ENCODE measurements at places on chromosomes 1 and 21.
A peak's percentile ranks its signal among the peaks of the same experiment; 100 is the strongest.

GRCh38 chr1:156063997-156064285, 3.0 kb downstream of the RAB25 start:
- no peak for DNase-seq

DNA sequence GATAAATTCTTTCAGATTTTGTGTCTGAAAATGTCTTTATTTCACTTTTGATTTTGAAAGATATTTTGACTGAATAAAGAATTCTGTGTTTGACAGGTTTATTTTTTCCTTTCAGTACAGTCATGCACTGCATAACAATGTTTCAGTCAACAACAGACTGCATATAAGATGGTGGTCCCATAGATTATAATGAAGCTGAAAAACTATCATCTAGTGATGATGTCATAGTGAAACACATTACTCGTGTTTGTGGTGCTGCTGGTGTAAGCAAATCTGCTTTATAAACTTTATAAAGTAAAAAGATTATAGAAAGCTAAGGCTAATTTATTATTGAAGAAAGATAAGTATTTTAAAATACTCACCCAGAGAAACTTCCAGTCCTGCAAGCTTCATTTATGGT, 65.3 kb upstream of the PRRX1 start:
- no peak for DNase-seq

DNA sequence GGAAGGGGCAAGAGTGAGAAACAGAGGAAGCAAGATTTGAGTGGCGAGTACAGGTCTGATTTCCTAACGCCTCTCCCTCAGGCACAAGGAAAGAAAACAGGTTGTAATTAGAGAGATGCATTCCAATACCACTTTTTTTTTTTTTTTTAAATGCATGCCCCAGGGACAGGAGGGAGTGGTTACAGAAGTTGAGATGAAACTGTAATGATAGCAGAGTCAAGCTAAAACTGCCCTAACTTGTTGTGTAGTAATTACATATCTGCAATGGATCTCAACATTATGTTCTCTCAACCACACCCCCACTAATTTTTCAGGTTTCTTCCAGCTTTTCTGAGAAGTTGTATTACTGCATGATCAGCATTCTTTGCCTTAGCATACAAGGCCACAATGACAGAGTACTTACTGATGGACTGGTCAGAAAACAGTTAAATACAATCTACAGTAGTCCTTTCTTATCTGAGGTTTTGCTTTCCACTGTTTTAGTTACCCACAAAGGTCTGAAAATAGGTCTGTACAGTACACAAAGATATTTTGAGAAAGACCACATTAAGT, 5.5 kb downstream of the ETV3 start:
- DNase-seq = no peak

GRCh38 chr1:30315185-30315960, 408.0 kb downstream of the MATN1 start:
- DNase-seq = peak; percentile 39

DNA sequence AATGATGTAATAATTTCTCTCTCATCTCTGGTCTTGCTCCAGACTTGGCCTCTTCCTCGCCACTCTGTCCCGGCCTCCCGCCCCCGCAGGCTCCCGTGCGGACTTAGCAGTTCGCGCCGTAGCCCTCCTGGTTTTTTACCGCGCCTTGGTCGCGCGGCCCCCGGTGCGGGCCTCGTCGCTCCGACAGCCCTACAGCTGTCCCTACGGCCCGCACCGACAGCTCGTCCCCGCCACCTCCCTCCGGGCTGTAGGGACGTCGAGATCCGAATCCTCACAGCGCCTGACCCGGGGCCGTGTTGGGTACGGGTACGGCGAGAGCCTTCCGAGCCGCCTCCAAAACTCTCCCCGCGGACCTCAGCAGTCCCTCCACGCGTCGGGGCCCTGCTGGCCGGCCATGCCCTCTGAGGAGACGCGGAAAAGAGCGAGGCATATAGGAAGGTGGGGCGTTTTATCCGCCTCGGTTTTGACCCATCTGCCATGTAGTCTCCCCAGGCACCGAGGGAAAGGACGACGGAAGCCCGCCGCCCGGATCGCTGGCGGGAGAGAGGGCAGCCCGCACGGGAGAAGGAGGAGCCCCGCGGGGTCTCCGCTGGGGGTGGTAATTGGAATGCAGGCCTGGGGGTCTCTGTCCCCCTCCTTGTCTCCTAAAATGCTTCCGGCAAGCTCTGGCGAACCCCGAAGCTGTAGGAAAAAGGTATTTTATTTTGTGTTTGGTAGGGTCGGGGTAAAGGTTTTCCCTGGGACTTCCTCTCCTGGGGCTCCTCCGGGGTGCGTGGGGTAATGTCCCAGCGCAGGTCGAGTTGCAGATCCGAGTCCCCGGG, 3.3 kb downstream of the LHX4 start:
- no peak for DNase-seq

DNA sequence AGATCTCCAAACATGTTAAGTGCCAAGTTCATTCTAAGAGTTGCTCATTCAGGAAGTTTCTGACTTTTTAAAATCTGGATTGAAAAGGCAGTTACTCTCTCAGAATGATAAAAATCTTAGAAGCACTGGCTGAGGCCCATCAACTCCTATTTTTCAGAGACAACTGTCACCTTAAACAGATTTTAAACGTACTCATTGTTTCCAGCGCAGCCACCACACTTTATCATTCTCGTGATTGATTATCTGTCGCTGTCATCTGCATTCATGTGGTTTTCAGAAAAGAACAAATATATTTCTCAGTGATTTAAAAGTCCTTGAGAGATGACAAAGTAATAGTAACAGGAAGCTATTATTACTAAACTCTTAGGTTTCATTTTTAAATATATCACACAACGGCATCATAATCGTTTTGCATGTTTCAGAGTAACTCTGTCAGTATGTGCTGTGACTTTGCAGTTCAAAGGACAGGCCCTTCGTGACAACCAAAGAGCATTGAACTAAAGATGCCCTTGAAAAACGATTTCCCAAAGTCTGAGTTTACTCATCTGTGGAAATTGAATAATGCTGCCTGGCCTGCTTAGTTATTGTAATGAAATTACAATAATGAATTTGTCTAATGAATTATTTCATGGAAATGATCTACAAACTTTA, 14.9 kb upstream of the KCNK1 start:
- DNase-seq = peak; percentile 25

DNA sequence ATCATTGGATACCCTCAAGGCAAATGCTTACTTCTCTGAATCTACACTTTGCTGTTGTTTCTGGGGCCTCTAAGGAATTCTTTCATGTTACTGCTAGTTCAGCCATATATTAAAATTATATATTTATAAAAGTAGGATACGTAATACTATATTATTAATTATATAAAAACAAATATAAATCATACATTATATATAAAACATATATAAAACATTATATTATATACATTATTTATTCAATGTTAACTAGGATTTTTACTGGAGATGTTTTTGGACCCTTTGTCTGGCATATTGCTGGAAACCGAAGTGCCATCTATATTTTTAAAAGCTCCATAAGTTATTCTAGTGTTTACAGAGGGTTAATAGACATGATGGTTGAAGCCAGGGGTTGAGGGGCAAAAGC, 12.2 kb downstream of the ALG6 start:
- no peak for DNase-seq

DNA sequence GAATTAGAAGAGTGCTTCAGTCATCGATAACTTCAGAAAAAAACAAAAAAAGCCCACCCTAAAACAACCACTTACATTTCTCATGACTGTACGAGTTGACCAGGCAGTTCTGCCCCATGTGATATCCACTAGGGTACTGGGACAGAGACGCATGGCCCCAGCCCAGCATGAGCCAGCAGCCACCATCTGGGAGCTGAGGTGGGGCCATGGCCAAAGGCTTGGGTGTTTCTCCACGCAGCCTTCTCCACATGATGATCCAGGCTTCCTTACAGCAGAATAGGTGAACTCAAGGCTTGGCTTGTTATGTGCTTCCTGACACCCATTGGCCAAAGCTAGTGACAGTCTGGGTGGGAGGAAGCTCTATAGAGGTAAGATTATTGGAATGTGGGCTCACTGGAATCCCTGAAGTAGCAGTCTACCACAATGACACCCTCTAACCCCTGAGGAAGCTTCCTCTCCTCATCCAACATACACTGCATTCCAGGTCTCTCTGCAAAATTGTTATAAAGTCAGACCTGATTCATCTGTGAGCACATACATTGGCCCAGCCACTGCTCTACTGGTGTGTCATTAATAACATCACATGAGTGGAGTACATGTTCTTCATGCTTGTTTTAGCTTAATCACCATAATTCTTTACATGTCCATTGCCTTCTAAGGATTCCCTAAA, 66.3 kb upstream of the NTPCR start:
- DNase-seq = no peak

GRCh38 chr21:45322231-45322959, 34.7 kb upstream of the POFUT2 start:
- DNase-seq = no peak

DNA sequence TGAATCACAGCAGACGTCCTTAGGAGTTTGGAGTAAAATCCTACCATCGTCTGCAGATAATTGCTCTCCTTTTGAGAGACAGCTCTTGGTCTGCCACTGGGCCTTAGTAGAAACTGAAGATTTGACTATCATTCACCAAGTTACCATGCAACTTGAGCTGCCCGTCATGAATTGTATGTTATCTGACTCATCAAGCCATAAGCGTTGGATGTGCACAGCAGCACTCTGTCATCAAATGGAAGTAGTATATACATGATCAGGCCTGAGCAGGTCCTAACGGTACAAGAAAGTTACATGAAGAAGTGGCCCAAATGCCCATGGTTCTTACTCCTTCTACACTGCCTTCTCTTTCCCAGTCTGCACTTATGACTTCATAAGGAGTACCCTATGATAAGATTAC, 317.8 kb downstream of the GPATCH2 start:
- DNase-seq = no peak

GRCh38 chr1:109240158-109241152, 8.9 kb upstream of the CELSR2 start:
- DNase-seq = peak; percentile 83

GRCh38 chr1:235549351-235550139, 45.3 kb upstream of the B3GALNT2 start:
- DNase-seq = no peak
